Mucosa of descending colon (tissue), 3 donors: ENCODE measurements at places on chromosomes 7 and 10. TPM values are rescaled to one million over a fixed set of nuclear protein-coding genes. Genes with fewer than 3 reads are reported as not detected.

Gene FKBP6
- total RNA-seq, result not detected

Gene SPAM1
- total RNA-seq, result not detected

- DNase-seq, result no peak
Observed at GRCh38 chr10:125565046-125565445, 117.9 kb downstream of the TEX36 start.

- DNase-seq, result no peak
Observed at GRCh38 chr10:82176587-82176986, 301.6 kb downstream of the NRG3 start.

- no peak for DNase-seq
Observed at GRCh38 chr7:99713995-99714570, 20.9 kb downstream of the CYP3A7 start.

DNA sequence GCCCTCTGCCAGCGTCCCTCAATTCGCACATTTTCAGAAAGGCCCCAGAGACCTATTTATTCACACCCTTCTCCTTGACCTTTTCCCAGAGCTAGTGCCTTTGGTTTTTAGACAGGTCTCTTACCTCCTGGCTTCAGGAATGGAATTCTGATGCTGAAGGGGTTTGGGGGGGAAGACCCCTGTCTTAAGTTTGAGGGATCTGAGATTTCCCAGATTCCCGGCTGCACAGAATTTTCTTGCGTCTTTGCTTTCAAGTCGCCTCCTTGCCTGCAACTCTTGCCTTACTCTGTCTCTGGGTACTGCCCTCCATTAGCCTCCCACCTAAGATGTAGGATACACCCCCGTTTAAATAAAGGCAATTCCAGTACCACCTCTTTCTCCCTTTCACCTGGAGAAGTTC lies 1.9 kb downstream of the GATA3 start:
- DNase-seq, result no peak
